Tibial artery (tissue), 4 donors: ENCODE measurements at places on chromosomes 2 and 18.

GRCh38 chr2:104848526-104848925 is 5.4 kb upstream of the POU3F3 start:
- H3K27me3 ChIP-seq = peaks cover 92% of the 10 kb centered on the region
- DNase-seq = no peak
- H3K4me3 ChIP-seq = no peak overlapping the region
- no peaks in the 10 kb centered on the region for H3K36me3 ChIP-seq

DNA sequence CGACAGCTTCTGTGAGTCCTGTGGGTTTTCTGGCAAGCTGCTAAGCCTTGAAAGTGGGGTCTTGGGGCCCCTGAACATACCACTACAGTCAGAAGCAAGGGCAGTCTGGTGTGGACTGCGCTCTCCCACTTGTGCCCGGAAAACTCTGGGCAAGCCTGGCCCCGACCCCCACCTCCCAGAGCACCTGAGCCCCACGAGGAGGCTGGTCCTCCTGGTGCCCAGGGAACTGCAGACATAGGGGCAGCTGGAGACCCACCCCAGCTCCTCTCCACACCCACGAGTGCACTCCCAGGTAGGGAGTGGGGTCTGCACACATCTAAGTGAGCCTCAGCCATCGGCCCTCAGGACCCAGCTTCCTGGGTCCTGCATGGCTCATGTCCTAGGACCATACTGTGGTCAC is 16.2 kb upstream of the GPC1 start:
- no peaks in the 10 kb centered on the region for H3K4me1 ChIP-seq
- H3K27ac ChIP-seq = no peak overlapping the region
- no peak for DNase-seq
- no peaks in the 10 kb centered on the region for H3K27me3 ChIP-seq
- no peak overlapping the region for H3K4me3 ChIP-seq

- H3K4me1 ChIP-seq = no peaks in the 10 kb centered on the region
- H3K27ac ChIP-seq = no peak overlapping the region
- no peaks in the 10 kb centered on the region for H3K27me3 ChIP-seq
- no peak overlapping the region for H3K4me3 ChIP-seq
- no peak for DNase-seq
These were observed 154.8 kb upstream of the APCDD1 start for GRCh38 chr18:10299643-10300042.

DNA sequence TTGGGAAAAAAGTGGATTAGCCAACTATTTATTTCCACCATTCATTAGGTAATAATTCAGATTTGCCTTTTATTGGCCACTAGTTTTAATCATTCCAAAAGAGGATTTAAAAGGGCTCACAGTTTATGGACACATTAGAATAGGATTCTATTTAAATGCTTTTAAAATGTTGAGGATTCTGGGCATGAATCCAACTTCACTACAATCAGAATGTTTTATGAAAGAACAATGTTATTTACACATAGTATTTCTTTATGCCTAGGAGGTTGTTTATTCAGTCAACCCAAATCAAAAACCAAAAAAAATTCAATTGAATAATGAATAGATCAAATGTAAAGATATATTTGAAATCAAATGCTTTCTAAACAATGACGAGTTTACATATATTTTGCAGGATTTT is 232.2 kb downstream of the GULP1 start:
- no peak for DNase-seq
- H3K27ac ChIP-seq = no peak overlapping the region
- no peak overlapping the region for H3K4me3 ChIP-seq
- H3K36me3 ChIP-seq = no peaks in the 10 kb centered on the region
- H3K4me1 ChIP-seq = peaks cover 13% of the 10 kb centered on the region

- H3K27ac ChIP-seq = peak overlapping the region; percentile 96
- H3K4me3 ChIP-seq = peak overlapping the region; percentile 95
- H3K36me3 ChIP-seq = no peaks in the 10 kb centered on the region
These were observed 756 bp upstream of the OST4 start for GRCh38 chr2:27071990-27072830.

DNA sequence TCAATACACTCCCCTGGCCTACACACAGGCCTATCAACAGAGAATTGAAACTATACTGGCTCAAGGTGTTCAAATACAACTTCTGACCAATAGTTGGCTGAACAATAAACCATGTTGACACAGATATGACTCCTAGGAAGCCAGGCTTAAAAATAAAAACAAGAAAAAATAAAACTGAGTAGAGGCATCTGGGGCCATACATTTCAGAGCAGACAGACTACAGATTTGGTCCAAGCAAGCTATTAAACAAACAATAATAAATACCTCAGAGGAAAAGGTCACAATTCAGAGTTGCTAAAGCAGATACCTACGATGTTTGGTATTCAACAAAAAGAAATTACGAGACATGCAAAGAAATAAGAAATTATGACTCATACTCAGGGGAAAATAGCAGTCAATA is 132.8 kb upstream of the ACVR2A start:
- no peak overlapping the region for H3K27ac ChIP-seq
- no peaks in the 10 kb centered on the region for H3K4me1 ChIP-seq
- no peaks in the 10 kb centered on the region for H3K27me3 ChIP-seq
- DNase-seq = no peak
- H3K4me3 ChIP-seq = no peak overlapping the region

DNA sequence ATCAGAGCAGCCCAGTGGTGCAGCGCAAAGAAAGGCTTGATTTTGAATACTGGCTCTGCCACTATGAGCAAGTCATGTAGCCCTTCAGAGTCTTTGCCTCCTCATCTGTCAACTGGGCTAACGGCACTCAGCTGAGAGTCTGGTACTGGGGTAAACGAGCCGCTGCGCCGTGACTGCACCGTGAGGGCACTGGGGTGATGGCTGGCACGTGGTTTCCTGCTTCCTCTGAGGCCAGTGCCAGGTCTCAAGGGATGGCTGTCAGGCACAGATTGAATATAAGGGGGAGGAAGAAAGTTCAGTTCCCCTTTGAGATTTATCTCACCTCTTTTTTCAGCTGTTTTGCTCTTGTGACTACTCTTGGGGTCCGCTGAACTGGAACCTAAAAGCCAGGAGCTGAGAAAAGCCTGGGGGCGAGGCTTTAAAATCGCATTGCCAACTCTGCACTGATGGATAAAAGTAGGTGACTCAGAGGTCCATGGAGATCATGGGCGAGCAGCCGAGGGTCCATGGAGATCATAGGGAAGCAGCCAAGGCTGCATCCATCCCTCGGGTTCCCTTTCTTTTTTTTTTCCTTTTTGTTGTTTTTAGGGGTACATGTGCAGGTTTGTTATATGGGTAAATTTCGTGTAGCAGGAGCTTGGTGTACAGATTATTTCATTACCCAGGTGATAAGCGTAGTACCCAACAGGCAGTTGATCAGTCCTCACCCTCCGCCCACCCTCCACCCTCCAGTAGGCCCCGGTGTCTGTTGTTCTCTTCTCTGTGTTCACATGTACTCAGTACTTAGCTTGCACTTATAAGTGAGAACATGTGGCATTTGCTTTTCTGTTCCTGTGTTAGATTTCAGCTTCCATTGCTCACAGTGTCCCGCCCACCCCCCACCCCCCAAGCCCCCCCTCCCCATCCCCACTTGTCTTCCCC is 114.3 kb downstream of the SPP2 start:
- H3K4me1 ChIP-seq = no peaks in the 10 kb centered on the region
- no peak overlapping the region for H3K27ac ChIP-seq
- DNase-seq = no peak

DNA sequence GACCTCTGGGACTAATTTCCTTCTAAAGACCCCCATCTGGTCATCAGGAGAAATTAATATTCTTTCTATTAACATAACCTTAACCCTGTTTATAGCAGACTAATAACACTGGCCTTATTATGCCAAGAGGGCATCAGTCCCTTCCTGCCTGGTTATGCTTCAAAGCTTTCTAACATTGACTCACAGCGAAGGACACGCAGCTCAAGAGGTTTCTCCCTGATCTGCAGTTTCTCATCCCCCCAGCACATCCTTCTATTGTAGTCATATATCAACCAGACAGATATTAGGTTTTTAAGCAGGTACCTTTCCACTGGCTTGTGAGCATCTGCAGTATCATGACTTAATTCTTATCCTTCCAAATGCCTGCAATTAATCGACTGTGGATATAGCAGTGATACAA is 100.0 kb upstream of the CXCR4 start:
- no peaks in the 10 kb centered on the region for H3K27me3 ChIP-seq
- H3K36me3 ChIP-seq = no peaks in the 10 kb centered on the region
- DNase-seq = no peak
- H3K4me3 ChIP-seq = no peak overlapping the region

DNA sequence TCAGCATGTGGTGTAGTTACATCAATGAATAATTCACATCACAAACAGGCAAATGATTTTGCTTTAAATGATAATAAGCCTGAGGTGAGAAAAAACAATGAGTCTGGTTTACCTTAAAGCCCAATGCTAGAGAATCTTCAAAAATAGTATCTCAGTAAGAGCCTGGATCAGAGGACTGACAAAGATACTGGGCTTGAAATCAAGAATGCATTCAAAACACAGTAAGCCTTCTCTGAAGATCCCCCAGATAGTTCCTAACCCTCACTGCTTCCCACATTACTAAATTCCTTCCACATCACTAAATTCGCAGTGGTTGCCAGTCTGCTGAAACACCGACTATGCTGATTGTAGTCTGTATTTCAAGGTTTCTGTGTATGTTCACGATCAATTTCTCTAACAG is 514.9 kb downstream of the SUCLG1 start:
- H3K27me3 ChIP-seq = no peaks in the 10 kb centered on the region
- H3K27ac ChIP-seq = no peak overlapping the region
- no peaks in the 10 kb centered on the region for H3K4me1 ChIP-seq
- no peaks in the 10 kb centered on the region for H3K36me3 ChIP-seq
- no peak for DNase-seq

- peaks cover 22% of the 10 kb centered on the region for H3K36me3 ChIP-seq
- no peak overlapping the region for H3K4me3 ChIP-seq
- no peaks in the 10 kb centered on the region for H3K27me3 ChIP-seq
- H3K27ac ChIP-seq = no peak overlapping the region
- no peak for DNase-seq
These were observed 37.6 kb upstream of the CD226 start for GRCh38 chr18:69985239-69985638.

GRCh38 chr2:187942876-187943275 is 348.8 kb upstream of the GULP1 start:
- no peaks in the 10 kb centered on the region for H3K36me3 ChIP-seq
- no peak overlapping the region for H3K27ac ChIP-seq
- no peak for DNase-seq
- H3K27me3 ChIP-seq = no peaks in the 10 kb centered on the region

- H3K27ac ChIP-seq = peak overlapping the region; percentile 72
- no peak overlapping the region for H3K4me3 ChIP-seq
- DNase-seq = no peak
- no peaks in the 10 kb centered on the region for H3K27me3 ChIP-seq
- H3K36me3 ChIP-seq = no peaks in the 10 kb centered on the region
- H3K4me1 ChIP-seq = peaks cover 24% of the 10 kb centered on the region
These were observed 366.9 kb downstream of the NYAP2 start for GRCh38 chr2:225766431-225766830.

DNA sequence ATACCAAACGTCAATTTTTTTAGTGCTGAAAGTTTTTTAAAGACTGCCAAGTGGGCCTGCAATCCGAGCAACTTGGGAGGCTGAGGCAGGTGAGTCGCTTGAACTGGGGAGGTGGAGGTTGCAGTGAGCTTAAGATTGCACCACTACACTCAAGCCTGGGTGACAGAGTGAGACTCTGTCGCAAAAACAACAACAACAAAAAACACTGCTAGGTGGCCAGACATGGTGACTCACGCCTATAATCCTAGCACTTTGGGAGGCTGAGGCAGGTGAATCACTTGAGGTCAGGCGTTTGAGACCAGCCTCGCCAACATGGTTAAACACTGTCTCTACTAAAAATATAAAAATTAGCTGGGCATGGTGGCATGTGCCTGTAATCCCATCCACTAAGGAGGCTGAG is 202.8 kb upstream of the COPS8 start:
- no peaks in the 10 kb centered on the region for H3K36me3 ChIP-seq
- H3K4me3 ChIP-seq = no peak overlapping the region
- peaks cover 8% of the 10 kb centered on the region for H3K4me1 ChIP-seq
- H3K27me3 ChIP-seq = no peaks in the 10 kb centered on the region

DNA sequence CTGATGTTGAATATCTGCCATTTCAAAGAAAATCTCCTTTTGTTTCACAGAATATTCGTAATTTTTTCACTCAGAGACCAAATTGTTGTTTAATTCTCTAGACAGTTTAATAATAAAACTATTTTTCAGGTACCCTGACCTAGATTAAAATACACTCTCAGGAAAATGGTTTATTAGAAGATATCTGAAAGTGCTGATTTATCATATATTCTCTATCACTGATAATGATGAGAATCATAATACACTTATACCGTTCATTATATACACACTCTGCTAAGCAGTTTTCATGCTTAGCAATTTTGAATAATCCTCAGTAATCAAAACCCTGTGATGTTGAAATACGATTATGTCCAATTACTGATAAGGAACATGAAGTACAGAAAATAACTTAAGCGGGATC is 772.9 kb upstream of the CRIM1 start:
- DNase-seq = no peak
- H3K27ac ChIP-seq = no peak overlapping the region
- no peaks in the 10 kb centered on the region for H3K27me3 ChIP-seq
- no peaks in the 10 kb centered on the region for H3K4me1 ChIP-seq

GRCh38 chr2:56580242-56580641 is 396.5 kb downstream of the CCDC85A start:
- H3K4me3 ChIP-seq = no peak overlapping the region
- no peaks in the 10 kb centered on the region for H3K4me1 ChIP-seq
- no peaks in the 10 kb centered on the region for H3K36me3 ChIP-seq
- no peak overlapping the region for H3K27ac ChIP-seq
- no peaks in the 10 kb centered on the region for H3K27me3 ChIP-seq

- no peak overlapping the region for H3K27ac ChIP-seq
- no peaks in the 10 kb centered on the region for H3K36me3 ChIP-seq
These were observed 25.1 kb upstream of the INPP4A start for GRCh38 chr2:98419544-98419943.

- H3K27ac ChIP-seq = no peak overlapping the region
- H3K4me3 ChIP-seq = no peak overlapping the region
- H3K4me1 ChIP-seq = peaks cover 3% of the 10 kb centered on the region
- no peak for DNase-seq
- H3K27me3 ChIP-seq = peaks cover 66% of the 10 kb centered on the region
- H3K36me3 ChIP-seq = no peaks in the 10 kb centered on the region
These were observed 38.2 kb downstream of the CELF4 start for GRCh38 chr18:37527395-37527794.
